Fibroblast of skin of left biceps (primary cell): ENCODE measurements at places on chromosomes 3 and 15.

- DNase-seq: no peak
Observed at GRCh38 chr3:179473565-179473964, 22.3 kb upstream of the GNB4 start.

GRCh38 chr3:31312400-31312799 lies 220.3 kb upstream of the STT3B start:
- no peak for DNase-seq

DNA sequence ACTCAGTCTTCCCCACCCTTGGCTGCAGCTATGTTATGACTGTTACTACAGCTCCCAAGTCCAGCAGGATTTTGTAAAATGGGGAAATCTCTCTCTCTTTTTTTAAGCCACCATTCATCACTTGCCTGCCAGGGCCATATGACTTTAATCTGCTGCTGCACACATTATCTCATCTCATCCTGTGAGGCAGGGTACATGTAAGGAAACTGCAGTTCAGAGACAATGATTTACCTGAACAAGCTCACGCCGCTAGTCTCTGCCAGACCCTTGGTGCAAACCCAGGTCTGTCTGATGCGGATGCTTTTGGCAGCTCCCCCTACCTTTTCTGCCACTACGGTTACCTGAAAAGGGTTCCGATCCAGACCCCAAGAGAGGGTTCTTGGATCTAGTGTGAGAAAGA lies 78.3 kb downstream of the CHRNA7 start:
- no peak for DNase-seq

- DNase-seq: peak; percentile 17
Observed at GRCh38 chr3:18237251-18238005, 187.7 kb downstream of the SATB1 start.

DNA sequence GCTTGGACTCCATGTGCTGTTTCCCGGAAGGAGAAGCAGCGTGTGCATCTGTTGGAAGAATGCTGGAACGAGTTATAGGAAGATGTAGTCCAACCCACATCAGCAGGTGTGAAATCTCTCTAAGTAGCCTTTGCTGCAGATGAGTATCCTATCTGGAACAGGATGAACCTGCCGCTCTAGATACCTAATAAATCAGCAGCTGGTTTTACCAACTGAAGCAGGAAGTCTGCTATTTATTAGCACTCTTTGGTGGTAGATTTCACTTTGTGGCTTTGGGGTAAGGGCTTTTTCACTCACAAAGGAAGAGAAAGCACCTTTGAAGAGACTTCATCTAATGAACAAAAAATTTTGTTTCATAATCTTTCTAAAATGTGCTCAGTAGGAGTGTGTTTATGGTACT lies 66.4 kb downstream of the DCUN1D1 start:
- no peak for DNase-seq

GRCh38 chr15:63469190-63469589 lies 35.2 kb upstream of the USP3 start:
- DNase-seq: no peak

DNA sequence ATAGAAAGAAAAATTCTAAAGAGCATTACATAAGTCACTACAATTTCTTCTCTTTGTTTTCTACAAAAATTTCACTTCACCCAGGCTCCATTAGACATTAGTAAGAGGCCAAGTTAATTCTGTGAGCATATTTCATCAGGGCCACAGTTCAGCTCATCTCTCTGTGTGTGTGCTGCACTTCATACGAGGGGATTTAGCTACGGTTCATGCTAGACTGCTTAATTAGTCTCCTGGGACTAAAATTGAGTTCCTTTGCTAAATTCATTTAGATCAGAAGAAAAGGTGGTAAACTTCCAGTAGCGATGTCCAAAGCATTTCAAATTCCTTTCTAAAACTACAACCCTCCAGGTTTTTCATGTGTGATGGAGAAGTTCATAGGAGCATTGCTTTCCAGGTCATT lies 83.1 kb upstream of the SETMAR start:
- DNase-seq: no peak

DNA sequence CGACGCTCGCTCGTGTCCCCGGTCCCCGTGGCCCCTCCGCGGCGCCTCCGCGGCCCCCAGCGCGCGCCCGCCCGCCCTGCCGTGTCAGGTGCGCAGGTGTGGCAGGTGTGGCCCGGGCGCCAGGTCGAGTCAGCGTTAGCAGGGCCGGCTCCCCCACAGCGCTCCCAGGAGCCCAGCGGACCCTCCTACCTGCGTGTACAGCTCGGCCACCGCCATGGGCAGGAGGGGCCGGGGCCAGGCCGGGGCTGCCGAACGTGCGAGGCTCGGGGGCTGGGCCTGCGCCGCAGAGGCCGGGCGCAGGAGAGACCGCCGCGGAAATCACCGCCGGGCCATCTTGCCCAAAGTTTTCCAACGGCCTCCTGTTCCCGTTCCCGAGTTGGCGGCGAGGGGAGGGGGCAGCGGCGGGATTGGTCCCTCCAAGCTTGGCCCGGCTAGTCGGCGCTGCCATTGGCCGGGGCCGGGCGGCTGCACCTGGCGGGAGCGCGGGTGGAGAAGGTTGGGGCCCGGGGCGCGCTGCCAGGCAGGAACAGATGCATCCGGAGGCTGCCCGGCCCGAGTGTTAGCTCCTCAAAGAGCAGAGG lies at the start of gene MYO5C:
MYO5C (minus strand) TSS at position 384 of the 581 bp plus-strand sequence; CDS start at position 216, 168 bp downstream.
- no peak for DNase-seq

DNA sequence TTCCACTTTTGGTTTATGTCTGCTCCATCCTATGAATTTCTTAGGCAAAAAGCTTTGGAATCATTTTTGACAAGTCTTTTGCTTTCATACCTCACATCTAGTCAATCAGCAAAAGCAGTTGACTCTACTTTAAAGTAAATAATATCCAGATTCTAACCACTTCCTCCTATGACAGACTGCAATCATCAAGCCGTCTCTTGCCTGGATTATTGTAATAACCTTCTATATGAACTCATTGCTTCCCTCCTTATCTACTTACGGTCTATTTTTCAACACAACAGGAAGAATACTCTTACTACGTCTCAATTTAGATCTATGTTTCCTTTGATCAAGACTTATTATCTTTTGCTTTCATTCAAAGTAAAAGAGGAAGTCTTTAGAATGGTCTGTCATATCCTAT lies 20.7 kb downstream of the CLDN1 start:
- DNase-seq: no peak

DNA sequence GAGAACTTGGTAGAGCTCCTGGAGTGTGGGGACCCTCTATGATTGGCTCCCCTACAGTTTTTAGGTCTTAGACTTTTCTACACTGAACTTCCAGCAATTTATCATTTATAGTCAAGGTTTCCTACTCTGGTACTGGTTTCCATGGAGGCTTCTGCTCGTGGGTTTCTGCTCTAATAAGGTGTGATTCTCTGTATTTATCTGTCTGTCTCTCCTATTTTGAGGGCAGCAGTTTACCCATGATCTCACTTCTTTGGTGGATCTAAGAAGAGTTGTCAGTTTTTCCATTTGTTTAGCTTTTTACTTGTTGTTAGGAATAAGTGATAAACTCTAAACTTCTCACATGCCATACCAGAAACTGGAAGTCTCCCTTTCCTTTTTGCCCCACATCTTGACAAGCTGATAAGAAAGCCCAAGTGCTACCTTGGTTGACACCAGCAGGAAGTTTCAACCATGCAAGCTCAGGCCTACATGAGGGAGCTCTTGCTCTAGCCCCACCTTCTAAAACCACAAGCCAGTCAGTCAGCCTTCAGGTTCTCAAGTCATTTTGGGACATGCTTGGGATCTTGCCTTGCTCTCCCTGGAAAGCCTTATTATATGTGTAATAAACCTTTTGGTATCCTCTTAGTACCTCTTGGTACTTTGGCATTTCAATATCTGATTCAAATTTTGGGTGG lies 10.0 kb downstream of the TIMMDC1 start:
- DNase-seq: no peak

- DNase-seq: peak; percentile 40
Observed at GRCh38 chr3:38829404-38829803, 13.4 kb upstream of the SCN10A start.

- no peak for DNase-seq
Observed at GRCh38 chr3:1446531-1446930, 353.7 kb downstream of the CNTN6 start.

DNA sequence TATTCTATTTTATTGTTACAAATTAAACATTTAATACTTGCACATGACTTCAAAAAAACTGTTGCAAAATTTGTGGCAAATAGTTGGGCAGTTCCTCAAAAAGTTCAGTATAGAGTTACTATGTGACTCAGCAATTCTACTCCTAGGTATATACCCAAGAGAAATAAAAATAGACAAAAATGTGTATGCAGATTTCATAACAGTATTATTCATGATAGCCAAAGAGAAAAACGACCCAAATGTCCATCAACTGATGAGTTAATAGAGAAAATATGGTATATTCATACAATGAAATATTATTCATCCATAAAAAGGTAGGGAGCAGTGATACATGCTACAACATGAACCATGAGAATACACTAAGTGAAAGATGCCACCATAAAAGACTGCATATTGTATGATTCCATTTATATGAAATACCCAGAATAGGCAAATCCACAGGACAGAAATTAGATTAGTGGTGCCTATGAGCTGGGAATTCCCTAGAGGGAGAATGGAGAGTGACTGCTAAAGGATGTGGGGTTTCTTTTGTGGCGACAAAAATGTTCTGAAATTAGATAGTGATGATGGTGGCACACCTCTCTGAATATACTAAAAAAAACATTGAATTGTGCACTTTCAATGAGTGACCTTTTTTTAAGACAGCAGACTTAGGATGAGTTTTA lies 31.6 kb upstream of the CLASP2 start:
- peak; percentile 24 for DNase-seq

GRCh38 chr3:129121792-129122411 lies at the start of gene RAB43:
TSS of gene RAB43 (minus strand) at chr3:129121804. CDS start at chr3:129121489, 315 bp downstream.
- peak; percentile 43 for DNase-seq
